ENCODE measurements at places on chromosomes 12 and 14.
A peak's percentile ranks its signal among the peaks of the same experiment; 100 is the strongest.

- no peak for DNase-seq
- no peaks in the 10 kb centered on the region for H3K27me3 ChIP-seq
- no peaks in the 10 kb centered on the region for H3K4me1 ChIP-seq
- no peak overlapping the region for H3K27ac ChIP-seq
- H3K36me3 ChIP-seq, result no peaks in the 10 kb centered on the region
- H3K4me3 ChIP-seq, result no peak overlapping the region
Measured at GRCh38 chr14:44422699-44423098, 84.4 kb downstream of the FSCB start.

DNA sequence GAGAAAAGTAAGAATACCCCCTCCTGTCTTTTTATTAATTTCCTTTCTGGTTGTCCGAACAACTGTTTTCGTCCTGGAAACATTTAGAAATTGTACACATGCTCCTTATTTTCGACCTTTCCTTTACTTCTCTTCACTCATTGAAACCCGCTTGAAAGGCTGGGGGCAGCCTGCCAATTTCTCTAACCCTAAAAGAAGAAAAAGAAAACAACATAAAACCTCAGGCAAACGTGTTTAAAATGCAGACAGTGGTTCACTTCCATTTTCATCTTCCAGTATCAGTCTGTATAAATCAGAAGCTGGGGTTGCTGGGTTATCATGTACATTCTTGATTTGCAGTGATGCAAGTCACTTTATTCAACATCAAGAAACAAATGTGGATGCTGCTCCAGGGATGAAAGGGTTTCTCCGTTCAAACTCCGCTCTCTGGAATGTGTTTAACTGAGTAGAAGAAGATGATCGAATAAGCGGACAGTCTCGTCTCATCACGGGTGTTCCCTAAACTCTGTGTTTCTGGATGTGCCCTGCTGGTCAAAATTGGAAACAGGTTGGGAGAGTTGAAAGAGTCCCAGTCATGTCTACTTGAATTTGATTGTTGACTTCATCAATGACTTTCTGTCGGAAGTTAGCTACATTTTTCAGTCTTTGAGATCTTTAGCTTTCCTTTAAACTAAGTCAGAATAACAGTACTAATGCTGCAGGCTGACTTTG is 1042.2 kb downstream of the BCL11B start:
- no peak overlapping the region for H3K4me3 ChIP-seq
- no peak for DNase-seq
- peaks cover 51% of the 10 kb centered on the region for H3K4me1 ChIP-seq
- H3K27me3 ChIP-seq, result no peaks in the 10 kb centered on the region
- H3K27ac ChIP-seq, result no peak overlapping the region

- H3K27me3 ChIP-seq, result peaks cover 16% of the 10 kb centered on the region
- DNase-seq, result no peak
- peaks cover 2% of the 10 kb centered on the region for H3K36me3 ChIP-seq
- no peaks in the 10 kb centered on the region for H3K4me1 ChIP-seq
- no peak overlapping the region for H3K27ac ChIP-seq
- no peak overlapping the region for H3K4me3 ChIP-seq
Measured at GRCh38 chr12:48512855-48513254, 12.6 kb upstream of the OR8S1 start.

DNA sequence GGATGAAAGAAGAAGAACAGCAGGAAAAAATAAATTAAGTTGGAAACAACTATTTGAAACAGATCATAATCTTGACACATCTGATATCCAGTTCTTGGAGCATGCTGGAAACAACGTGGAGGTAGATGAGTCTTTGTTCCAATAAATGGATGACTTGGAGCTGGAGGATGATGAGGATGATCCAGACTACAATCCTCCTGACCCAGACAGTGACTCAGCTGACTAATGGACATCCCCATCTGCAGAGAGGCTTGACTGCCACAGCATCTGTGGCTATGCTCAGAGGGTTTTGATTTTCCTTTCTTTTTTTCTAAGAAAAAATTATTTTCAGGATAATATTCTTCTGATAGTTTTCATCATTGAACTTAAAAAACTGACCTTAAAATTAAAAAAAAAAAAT is 6.2 kb upstream of the ZDHHC17 start:
- DNase-seq, result no peak
- no peaks in the 10 kb centered on the region for H3K36me3 ChIP-seq

DNA sequence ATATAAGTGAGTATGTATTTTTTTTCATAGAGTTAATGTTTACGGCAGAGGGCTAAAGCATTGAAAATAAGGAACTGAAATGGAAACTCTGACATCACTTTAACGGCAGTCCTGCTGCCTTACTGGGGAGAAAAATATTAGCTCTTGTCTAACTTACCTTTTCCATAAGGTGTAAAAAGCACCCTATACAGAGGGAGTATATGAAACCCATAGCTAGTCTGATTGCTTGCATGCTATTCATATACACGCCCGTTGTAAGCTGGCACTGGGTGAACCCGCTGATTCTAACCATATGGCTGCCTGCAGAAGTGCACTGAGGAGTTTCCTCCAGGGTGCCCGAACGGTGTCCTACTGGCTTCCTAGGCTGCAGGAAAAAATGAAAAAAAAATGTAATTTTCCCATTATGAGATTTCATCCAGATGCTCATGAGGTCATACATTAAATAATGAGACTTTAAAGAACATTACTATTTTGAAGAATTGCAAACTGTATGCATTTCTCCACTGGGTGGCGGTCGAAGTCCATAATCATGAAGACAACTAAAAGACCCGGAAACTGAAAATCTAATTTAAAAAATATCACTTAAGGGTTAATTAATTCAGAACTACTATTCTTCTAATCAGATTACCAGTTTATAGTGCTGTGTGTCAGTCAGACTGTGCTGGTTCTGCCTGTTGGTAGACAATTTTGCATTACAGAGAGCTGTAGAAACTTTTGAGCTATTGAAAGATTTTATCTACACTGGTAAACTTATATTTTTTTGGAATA is 144.7 kb downstream of the ALX1 start:
- H3K36me3 ChIP-seq, result no peaks in the 10 kb centered on the region
- no peak for DNase-seq
- H3K4me3 ChIP-seq, result no peak overlapping the region
- H3K27ac ChIP-seq, result no peak overlapping the region
- no peaks in the 10 kb centered on the region for H3K27me3 ChIP-seq
- no peaks in the 10 kb centered on the region for H3K4me1 ChIP-seq

DNA sequence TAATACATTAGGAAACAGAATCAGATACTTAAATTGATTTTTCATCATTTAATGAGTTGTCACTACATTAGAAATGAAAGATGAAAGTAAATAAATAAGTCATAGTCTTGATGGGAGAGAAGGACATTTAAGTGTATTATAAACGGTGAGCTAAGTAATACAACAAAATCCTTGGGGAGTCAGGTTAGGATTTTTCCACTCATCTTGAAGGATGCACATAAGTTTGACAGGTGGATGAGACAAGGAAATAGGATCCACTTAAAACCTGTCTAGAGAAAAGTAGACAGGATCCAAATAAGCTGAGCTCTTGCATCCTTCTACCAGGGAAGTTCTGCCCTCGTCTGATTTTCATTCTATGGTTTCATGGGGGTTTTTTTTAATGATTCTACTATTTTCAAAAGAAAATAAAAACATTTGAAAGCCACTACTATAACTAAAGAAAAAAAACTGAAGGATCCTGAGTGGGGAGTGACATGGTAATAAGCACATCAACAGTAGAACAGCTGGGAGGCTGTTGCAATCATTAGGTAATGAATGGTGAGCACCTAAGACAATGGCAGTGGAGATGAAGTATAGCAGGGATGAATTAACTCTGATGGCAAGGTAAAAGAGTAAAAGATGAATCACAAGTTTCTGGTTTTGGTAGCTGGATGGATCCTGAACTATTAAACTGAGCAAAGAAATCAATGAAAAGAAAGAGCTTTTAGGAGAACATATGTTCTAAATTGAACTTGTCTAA is 17.0 kb downstream of the CEP128 start:
- H3K36me3 ChIP-seq, result peaks cover 36% of the 10 kb centered on the region
- no peaks in the 10 kb centered on the region for H3K27me3 ChIP-seq
- no peak for DNase-seq
- H3K27ac ChIP-seq, result no peak overlapping the region
- peaks cover 42% of the 10 kb centered on the region for H3K4me1 ChIP-seq
- H3K4me3 ChIP-seq, result no peak overlapping the region

DNA sequence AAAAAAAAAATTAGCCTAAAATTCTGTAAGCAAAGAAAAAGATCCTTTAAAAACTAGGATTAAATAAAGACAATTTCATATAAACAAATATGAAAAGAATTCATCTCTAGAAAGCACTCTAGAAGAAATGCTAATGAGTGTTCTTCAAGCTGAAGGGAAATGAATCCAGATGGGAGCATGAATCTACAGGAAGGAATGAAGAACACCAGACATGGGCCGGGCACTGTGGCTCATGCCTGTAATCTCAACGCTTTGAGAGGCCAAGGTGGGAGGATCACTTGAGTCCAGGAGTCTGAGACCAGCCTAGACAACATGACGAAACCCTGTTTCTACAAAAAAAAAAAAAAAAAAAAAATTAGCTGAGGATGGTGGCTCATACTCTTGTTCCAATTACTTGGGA is 297.2 kb downstream of the FBXL14 start:
- peaks cover 15% of the 10 kb centered on the region for H3K36me3 ChIP-seq
- H3K4me3 ChIP-seq, result no peak overlapping the region
- DNase-seq, result no peak
- no peaks in the 10 kb centered on the region for H3K4me1 ChIP-seq

DNA sequence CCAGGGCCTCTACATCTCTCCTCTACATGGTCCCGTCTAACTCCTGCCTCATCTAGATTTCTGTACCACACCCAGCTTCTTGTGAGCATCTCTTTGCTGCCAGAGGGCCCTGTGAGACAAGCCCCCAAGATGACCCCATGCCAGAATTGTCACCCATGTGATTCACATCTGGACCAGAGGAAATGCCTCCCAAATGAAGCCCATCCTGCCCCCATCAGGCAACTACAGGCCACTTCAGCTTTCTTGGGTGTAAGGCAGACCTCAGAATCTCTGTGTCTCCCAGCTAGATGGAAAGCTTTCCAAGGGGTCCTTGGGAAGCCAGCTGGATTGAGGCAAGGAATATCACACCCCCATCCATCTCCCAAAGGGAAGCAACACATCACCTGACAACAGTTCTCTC is 9.3 kb upstream of the OAS3 start:
- no peaks in the 10 kb centered on the region for H3K27me3 ChIP-seq
- peaks cover 49% of the 10 kb centered on the region for H3K36me3 ChIP-seq
- peak; percentile 38 for DNase-seq
- H3K4me3 ChIP-seq, result no peak overlapping the region
- no peak overlapping the region for H3K27ac ChIP-seq
- peaks cover 3% of the 10 kb centered on the region for H3K4me1 ChIP-seq

DNA sequence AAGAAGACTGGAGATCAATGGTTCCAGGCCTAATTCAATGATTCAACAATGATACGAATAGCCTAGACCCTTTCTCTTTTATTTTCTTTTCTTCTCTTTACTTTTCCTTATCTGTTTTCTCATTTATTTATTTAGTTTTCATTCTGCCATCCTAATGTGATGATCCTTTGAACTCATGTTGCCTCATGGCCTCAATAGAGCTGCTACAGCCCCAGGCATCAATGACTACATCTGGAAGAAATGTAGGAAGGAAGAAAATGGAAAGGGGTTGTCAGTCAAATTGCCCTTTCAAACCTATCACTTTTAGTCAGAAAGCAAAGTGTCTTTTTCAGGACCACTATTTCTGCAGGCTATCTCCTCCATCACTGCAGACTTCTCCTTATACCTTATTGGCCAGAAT is 69.9 kb downstream of the CMKLR1 start:
- no peak overlapping the region for H3K4me3 ChIP-seq
- peaks cover 4% of the 10 kb centered on the region for H3K27me3 ChIP-seq
- H3K36me3 ChIP-seq, result no peaks in the 10 kb centered on the region
- no peak for DNase-seq
- no peaks in the 10 kb centered on the region for H3K4me1 ChIP-seq

GRCh38 chr14:87483271-87484260 is 509.4 kb downstream of the GALC start:
- no peak overlapping the region for H3K4me3 ChIP-seq
- no peaks in the 10 kb centered on the region for H3K4me1 ChIP-seq
- no peaks in the 10 kb centered on the region for H3K36me3 ChIP-seq
- no peaks in the 10 kb centered on the region for H3K27me3 ChIP-seq
- DNase-seq, result no peak

GRCh38 chr14:99552572-99553216 is 51.3 kb downstream of the CCDC85C start:
- H3K27me3 ChIP-seq, result no peaks in the 10 kb centered on the region
- DNase-seq, result no peak
- H3K27ac ChIP-seq, result no peak overlapping the region
- H3K4me1 ChIP-seq, result no peaks in the 10 kb centered on the region
- no peaks in the 10 kb centered on the region for H3K36me3 ChIP-seq

DNA sequence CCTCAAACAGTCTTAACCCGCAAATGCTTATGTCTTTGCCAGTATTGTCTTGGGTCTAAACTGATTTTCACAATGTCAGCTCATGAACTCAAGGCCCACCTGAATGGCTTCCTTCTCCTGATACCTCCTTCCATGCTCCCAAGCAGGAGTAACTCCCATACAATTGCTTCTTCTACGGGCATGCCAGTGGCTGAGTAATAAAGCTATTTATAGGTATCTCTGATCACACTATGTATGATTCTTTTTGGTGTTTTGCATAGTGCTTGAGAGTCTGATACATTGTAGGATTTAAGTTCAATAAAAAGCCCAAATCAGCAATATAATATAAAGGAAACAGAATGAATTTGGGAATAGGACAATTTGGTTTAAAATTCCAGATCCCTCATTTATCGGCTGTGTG is 235.0 kb upstream of the DCN start:
- peaks cover 4% of the 10 kb centered on the region for H3K27me3 ChIP-seq
- H3K4me1 ChIP-seq, result no peaks in the 10 kb centered on the region
- H3K4me3 ChIP-seq, result no peak overlapping the region
- no peak overlapping the region for H3K27ac ChIP-seq
- DNase-seq, result no peak

DNA sequence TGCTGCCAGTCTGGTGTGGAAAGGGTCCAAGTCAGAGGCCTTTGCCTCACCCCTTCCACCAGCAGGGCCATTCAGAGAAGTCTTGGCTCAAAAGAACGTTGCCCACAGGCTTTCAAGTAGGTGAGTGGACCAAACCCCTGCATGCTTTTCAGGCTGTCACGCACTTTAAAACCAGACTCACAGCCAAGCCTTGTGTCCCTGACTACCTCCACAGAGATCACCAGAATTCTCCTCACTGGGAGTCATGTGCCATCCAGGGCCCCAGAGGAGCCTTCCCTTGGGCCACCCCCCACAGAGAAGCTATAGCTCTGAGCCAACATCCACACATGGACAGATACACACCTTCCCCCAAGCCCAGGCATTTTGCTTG is 283.1 kb downstream of the DPF3 start:
- no peak overlapping the region for H3K4me3 ChIP-seq
- peaks cover 21% of the 10 kb centered on the region for H3K27me3 ChIP-seq
- no peak overlapping the region for H3K27ac ChIP-seq
- H3K36me3 ChIP-seq, result no peaks in the 10 kb centered on the region

All from activated CD8-positive, alpha-beta memory T cell treated with anti-CD3 and anti-CD28 coated beads, Interleukin-2, amount 10 ng/mL, durations not matched to agents 7 days and 5 days (primary cell).